Stomach (tissue), 19 donors: ENCODE measurements at places on chromosomes 3 and 15. TPM values are rescaled to one million over a fixed set of nuclear protein-coding genes. Genes with fewer than 3 reads are reported as not detected.

DNA sequence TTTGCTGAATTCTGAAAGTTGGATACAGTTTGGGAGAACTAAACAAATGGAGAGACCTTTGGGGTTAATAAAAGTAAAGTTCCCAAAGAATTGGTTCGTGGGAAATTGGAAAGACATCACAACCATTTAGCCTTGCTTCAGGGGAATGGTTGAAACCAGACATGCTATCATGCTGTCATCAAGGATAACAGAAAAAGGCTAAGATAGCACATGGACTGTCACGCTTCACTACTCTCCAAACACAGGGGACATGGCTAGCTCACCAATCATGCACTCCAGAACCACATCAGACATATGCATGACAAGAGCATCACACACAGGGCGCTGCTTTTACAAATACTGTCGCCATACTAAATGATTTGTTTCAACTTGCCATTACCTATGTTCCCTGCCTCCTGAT, 671.7 kb upstream of the ROBO1 start:
- peak; percentile 20 for DNase-seq

DNA sequence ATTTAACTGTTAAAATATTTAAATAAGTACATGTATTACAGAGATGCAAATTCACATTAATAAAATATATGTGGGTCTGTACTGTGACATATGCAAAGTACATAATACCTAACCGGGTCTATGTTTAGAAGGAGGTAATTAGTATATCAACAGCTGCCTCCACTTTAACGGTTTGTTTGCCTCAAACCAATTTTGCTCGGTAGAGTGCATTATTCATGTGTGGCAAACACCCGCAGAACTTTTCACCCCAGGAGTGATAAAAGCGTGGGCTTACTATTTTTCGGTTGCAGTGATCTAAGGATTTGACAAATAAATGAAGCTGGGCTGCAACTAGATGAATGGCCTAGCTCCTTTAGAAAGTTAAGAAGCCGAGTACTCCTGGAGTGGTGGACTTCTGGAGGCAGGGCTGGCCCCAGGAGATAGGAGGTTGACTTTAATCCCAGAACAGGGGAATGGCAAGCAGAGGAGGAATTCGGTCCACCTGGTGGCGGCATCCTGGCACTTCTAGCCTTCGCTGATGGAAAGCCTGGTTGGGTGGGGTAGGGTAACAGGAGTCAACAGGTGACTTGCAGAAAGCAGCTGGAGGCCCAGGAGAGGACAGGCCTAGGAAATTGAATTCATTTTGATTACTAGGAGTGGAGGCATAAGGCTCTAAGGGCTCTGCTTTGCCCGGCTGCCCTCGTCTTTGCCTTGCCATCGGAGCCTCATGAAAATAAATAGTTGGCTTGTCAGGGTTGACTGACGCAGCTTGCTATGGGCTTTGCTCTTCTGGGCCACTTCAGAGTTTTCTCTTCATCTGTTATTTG, 2.4 kb downstream of the SLCO3A1 start:
- peak; percentile 70 for DNase-seq

DNA sequence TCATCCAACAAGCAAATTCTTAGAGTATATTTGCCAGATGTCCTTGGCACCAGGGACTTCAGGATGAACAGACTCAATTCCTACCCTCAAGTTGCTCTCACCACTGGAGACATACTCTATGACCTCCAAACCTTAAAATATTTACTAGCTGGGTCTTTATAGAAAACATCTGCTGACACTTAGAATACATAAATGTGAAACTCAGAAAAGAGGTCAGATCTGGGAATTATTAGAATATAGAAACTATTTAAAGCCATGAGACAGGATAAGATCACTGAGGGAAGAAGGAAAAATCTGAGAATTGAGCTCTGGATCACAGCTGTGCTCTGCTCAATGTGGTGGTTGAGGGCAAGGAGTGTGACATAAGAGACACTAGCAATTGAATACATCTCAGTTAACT, 695.4 kb upstream of the UBE2E2 start:
- DNase-seq, result peak; percentile 34

DNA sequence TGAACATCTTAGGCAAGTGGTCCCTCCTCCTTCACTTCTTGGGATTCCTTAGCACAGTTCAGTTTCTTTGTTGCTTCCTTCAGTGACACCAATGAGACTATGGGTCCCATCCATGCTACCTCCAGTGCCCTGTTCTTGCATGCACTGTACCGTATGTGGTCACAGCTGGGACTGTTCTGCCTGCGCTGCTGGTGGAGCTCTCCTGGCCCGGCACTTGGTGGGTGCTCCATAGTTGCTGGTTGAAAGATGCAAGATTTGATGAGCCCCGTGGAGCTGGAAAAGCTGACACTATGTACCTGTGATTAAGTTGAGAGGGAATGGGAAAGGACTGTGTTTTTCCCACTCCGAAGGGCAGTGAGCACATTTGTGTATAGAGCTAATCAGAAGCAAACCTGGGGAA, 397.8 kb downstream of the LRTM1 start:
- DNase-seq, result no peak

DNA sequence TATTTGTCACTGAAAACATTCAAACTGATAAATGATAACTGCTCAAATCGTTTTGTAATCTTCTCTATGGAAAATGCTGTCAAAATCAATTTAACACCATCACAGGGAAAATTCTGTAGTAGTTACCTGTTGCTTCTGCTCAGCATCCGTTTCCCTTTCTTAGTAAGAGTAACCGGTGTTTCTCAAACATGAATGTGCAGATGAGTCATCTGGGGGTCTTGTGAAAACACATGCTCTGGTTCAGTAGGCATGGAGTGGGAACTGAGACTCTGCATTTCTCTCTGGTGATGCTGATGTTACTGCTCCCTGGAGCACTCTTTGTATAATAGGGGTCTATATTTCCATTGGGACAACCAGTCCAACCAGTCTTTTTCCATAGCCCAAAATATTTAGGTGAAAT, 145.1 kb downstream of the SEMA6D start:
- DNase-seq, result no peak

DNA sequence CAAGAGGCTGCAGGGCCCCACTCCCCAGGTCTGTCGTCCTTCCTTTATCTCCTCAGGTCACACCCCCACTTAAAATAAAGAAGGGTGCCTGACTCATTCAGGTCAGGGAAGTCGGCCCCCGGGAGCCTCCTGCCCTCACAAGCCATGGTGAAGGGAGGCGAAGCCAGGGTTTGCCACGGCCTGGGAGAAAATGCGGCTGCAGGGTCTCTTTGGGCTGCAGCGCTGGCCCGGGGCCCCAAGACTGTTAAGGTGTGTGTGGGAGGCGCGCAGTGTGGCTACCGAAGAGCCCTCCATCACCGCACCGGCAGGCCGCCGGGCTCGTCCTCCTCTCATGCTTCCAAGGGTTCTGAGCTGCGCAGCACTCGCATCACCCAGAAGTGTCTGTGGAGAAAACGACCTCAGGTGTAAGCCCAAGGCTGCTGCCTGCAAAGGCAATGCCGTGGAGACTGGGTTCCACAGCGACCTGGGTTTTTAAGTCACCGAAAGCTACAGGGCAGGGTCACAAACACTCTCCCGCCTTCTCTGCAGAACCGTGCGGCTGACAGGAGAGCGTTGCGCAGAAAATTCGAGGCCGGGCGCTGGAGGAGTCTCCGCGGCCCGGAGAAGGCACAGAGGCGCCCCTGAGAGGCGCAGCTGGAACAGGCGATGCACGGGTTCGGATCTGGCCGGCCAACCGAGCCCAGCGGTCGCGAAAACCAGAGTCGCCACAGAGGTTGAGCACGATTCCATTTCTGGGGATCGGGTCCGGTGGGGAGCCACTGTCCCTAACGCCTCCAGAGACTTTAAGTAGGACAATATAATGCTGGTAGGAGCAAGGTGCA, 8.7 kb downstream of the FOXL2 start:
- DNase-seq, result no peak

ATP6V1A gene
- total RNA-seq, result 53.1 TPM

CYP1A2 gene
- not detected for total RNA-seq

NPAP1 gene
- total RNA-seq, result not detected
